ENCODE measurements at places on chromosomes 16 and 17.

- no peak for DNase-seq
Measured at GRCh38 chr16:61007694-61008093, 1028.5 kb downstream of the CDH8 start.

GRCh38 chr16:54473226-54473993 lies 186.8 kb upstream of the IRX3 start:
- no peak for DNase-seq

GRCh38 chr16:73290258-73290657 lies 242.3 kb upstream of the ZFHX3 start:
- no peak for DNase-seq

DNA sequence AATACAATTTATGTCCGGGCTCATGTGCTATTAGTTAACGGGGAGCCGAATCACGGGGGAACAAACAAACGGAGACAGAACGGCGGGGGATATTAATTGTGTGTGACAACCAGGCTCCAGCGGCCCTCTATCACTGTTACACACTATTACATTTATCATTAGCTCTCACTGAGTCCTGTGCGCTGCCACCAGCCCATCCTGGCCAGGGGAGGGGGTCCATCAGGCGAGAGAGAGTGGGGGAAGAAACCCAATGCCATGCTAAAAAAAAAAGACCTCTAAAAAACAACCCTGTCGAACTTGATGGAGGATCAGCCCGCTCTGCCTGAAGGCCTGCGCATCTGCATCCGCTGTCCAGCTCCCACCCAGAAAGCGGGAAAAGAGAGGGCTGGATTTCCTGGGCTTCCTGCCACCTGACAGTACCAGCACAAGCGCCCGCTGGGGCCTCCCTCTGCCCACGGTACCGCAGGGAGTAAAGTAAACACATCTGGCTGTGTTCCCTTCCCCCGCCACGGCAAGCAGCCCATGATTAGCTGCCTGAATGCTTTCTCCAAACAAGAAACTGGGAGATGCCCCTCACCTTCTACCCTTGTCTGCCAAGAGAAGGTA lies 41.7 kb downstream of the PIPOX start:
- no peak for DNase-seq

GRCh38 chr17:59167571-59168001 lies 12.0 kb downstream of the PRR11 start:
- DNase-seq, result no peak

GRCh38 chr17:57953705-57954396 lies 1.4 kb downstream of the CUEDC1 start:
- DNase-seq, result no peak

GRCh38 chr17:81493198-81494038 lies 19.2 kb downstream of the ACTG1 start:
- DNase-seq, result no peak

GRCh38 chr17:76560877-76561221 lies 21.0 kb downstream of the PRCD start:
- no peak for DNase-seq

DNA sequence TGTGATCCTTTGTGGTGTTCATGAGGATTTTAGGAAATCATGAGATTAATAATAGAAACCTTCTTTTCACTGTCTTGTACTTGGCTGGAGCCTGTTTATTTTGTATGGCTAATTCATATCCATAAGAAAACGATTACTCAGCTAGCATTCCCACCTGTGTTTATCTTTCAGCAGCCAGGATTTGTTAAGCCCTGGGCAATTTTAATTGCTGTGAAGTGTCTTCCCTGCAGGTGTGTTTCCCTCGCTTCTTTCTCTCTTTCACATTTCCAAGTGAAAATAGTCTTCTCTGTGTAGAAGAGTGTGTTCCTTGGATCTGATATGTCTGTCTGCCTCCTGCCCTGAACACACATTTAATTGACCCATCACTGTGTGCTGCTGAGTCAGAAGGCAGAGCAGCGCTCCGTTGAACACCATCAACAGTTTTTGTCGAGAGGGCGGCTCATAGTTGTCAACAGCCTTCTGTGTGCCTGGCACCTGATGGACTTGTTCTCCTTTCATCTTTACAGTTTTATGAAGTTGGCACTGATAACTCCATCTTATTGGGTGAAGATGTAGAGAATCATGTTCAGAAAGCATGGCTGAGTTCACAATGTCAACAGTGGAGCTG lies 83.2 kb downstream of the SPECC1 start:
- DNase-seq, result no peak

- DNase-seq, result no peak
Measured at GRCh38 chr17:51087072-51087757, 33.5 kb downstream of the SPAG9 start.

DNA sequence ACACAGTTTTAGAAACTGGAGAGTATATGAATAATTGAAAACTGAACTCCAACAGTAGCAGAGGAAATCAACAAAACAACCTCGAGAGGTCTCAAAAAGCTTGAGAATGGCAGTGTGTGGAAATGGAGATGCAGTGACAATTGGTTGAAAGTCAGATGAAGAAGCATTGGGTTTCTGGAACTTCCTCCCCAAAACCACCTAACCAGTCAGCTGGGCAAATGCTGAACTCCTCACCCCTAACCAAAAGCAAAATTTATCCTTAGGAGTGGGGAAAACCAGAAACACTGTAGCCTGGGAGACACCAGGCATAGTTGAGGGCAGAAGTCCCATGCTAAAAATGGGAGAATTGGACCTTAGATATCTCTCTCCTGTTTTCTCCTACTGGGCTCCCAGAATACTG lies 109.9 kb downstream of the TANC2 start:
- DNase-seq, result no peak

DNA sequence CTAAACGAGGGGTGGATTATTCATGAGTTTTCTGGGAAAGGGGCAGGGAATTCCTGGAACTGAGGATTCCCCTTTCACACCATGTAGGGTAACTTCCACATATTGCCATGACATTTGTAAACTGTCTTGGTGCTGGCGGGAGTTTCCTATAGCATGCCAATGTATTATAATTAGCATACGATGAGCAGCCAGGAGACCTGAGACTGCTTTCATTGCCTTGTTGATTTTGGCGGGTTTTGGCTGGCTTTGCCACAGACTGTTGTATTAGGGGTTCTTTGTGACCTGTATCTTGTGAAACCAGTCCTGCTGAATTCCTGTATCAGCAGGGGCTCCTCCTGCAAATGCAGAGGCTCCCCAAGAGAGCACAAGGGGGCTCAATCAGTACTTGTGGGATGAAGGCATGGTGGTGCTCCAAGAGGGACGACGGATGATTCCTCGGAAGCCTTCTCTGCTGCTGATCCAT lies 104.4 kb upstream of the CACNG5 start:
- DNase-seq, result no peak

- DNase-seq, result no peak
Measured at GRCh38 chr16:85690469-85691064, 1.8 kb upstream of the GINS2 start.

DNA sequence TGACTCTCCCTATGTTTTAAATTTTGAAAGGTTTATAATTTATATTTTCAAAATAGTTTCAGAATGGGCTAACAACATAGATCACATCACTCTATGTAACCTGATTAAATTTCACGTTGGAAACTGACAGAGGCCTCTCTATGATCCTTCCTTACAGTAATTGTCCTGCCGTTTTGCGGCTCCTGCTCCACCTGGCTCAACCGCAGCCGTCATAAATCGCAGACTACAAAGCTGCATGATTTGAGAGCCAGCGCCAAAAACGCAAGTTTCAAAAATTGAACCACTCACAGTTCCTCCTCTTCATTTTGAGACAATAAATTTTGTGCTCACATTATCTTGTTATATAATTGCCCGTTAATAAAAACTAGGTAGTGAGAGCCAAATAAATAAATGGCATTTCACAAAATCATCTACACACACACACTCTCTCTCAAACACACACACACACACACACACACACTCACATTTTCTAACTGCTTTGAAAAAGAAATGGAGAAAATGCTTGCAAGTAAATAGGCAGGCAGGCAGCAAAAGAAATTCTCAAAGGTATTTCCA lies 263.1 kb upstream of the PSMD7 start:
- DNase-seq, result no peak

GRCh38 chr16:10575506-10576130 lies 4.8 kb downstream of the EMP2 start:
- no peak for DNase-seq

- DNase-seq, result no peak
Measured at GRCh38 chr17:48928876-48929811, 15.5 kb downstream of the SNF8 start.

DNA sequence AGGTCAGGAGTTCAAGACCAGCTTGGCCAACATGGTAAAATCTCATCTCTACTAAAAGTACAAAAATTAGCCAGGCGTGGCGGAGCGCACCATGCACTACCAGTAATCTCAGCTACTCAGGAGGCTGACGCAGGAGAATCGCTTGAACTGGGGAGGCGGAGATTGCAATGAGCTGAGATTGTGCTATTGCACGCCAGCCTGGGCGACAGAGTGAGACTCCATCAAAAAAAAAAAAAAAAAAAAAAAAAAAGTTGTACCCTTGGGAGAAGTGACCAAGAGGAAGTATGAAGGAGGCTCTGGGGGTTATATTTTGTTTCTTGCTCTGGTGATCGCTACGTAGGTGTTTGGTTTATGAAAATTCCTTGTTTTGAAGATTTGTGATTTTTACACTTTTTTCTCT lies 66.3 kb downstream of the LITAF start:
- DNase-seq, result no peak

- no peak for DNase-seq
Measured at GRCh38 chr16:1481906-1482835, 6.6 kb downstream of the PTX4 start.

- peak; percentile 5 for DNase-seq
Measured at GRCh38 chr17:77332981-77333685, 192.4 kb downstream of the SEC14L1 start.

- no peak for DNase-seq
Measured at GRCh38 chr16:66135421-66135831, 231.1 kb upstream of the CDH5 start.

DNA sequence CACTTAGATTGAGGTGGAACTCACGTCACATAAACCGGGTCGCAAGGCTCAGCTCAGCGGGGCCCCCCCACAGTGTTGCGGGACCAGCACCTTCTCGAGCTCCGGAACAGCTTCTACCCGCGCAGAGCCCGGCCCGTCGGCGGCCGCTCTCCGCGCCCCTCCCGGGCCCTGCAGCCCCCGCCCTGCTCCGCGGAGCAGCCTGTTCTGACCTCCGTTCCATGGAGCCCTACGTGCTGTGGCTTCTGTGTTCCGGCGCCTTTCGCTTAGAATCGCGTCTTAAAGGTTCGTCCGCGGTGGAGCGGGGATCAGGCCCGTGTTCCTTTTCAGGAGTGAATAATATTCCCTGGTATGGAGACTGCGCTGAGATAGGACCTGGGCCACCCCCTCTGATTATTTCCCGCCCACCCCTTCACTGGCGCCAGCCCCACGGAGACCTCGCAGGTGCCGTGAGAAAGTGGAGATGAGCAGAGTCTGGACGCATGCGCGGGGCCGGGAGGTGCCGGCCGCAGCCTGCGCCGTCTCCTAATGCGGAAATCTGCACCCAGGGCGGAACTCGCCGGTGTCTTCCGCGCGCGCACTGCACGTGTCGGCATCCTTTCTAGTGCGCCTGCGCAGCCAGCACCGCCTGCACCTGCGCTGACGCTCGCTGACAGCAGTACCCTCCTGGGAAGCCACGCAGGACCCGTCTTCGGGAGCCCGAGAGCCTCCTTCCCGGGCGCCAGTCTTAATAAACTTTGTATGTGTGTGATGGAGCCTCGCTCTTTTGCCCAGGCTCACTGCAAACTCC lies 30.9 kb downstream of the ZNF778 start:
- no peak for DNase-seq

- no peak for DNase-seq
Measured at GRCh38 chr17:63954402-63955063, 18.2 kb downstream of the SCN4A start.

DNA sequence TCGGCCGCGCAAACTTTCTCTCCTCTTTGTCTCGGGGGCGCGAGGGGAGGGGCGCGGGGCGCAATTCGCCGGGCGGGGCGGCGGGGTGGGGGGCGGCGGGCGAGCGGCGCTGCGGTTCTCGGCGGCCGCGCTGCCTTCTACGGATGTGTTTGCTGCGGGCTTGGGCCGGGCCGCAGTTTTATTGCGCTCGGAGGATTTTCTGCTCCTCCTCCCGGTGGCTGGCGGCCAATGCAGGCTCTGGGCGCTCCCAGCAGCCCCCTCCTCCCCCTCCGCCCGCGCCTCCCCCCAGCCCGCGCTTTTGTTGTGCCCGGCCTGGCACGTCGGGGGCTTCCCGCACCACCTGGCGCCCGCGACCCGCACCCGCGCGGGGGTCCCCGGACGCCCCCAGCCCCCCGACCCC lies at the start of gene TIMP2:
TIMP2 (minus strand) TSS at position 154 of the 400 bp plus-strand sequence. CDS start 299 bp downstream, outside the sequence.
- DNase-seq, result peak; percentile 99

DNA sequence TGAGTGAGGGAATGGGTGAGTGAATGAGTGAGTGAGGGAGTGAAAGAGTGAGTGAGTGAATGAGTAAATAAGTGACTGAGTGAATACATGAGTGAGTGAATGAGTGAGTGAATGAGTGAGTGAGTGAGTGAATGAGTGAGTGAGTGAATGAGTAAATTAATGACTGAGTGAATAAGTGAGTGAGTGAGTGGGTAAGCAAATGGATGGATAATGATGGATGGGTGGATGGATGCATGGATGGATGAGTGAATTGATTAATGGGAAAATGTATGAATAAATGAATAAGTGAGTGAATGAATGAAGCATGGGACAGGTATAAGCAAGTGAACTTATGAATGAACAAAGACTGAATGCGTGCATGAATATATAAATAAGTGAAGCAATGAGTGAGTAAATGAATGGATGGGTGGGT lies 25.4 kb downstream of the TMEM114 start:
- DNase-seq, result no peak

DNA sequence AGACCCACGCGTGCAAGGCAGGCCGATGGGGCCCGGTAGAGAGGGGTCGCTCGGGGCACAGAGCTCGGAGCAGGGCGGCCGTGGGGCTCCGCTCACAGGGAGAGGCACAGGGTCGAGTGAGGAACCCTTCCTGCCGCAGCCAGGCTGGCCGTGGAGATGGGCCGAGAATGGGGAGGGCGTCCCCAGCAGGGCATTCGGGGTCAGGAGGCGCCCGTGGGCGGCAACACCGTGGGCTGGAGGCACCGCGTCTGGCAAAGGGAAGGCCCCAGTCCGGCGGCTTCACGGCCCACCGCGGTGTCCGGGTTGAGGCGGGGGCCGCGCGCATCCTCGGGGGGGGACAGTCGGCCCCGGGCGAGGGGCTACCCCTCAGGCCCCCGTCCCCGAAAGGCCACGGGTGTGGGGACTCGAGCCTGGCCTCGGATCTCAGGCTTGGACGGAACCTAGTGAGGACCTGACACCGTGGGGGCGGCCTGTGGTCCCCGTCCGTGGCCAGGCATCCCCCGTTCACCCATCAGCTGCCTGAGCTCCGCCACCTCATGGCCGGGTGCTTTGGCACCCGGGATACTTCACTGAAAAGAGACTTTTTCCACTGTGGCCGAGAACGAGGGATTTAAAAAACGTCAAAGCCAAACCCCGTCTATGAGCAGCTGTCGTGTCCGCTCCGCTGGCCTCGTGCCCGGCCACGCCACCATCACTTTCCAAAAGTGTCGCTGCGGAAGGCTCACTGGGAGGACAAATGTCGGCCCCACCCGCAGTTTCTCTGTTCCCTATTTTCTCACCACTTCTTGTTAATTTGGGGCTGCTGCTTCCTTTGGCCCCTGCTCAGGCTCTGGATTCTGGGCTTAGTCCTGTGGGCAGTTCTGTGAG lies 73.6 kb downstream of the METRNL start:
- DNase-seq, result peak; percentile 46

GRCh38 chr17:5522476-5522875 lies 36.1 kb downstream of the MIS12 start:
- no peak for DNase-seq

- peak; percentile 88 for DNase-seq
Measured at GRCh38 chr16:50245417-50246298, 20.7 kb upstream of the ADCY7 start.

- DNase-seq, result no peak
Measured at GRCh38 chr16:12403746-12404658, 399.7 kb downstream of the CPPED1 start.

Data from D341Med (cell line).